ENCODE measurements at places on chromosomes 2 and 18.

DNA sequence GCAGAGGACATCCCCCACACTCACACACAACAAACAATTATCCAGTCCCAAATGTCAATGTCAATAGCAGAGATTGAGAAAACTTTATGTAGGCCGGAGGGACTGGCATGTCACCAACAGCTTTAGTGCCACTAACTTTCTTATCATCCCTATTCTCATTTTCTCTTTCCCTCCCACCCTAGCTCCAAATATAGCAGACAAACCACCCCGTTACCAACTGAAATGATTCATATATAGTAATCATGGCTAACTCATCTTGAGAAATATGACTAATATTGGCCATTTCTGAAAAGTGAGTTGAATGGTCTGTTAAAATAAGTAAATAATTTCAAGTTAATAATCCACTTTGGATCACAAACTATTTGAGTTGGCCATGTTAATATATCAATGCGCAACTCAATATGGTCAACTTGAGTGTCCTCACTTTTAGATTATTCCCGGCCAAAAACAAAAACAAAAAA is 242.1 kb upstream of the RND3 start:
- DNase-seq: no peak

DNA sequence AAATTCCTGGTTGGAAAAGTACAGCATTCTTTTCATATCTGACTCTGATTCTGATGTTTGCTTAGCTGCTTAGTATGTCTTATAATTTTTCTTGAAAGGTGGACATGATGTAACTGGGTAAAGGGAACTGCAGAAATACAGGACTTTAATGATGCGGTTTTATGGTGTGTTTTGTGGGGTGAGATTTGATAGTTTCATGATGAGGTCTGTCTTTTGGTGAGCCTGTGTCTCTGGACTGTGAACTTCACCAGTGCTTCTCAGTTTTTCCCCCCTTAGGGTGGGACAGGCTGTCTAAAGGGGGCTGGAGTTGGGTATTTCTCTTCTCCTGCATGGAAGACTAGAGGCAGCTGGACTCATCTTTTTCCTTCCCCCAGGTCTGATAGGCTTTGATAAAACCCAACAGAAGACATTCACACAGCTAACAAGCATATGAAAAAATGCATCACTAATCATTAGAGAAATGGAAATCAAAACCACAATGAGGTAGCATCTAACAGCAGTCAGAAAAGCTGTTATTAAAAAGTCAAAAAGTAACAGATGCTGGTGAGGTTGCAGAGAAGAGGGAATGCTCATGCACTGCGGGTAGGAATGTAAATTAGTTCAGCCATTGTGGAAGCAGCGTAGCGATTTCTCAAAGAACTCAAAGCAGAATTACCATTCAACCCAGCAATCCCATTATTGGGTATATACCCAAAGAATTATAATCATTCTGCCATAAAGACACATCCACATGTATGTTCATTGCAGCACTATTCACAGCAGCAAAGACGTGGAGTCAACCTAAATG is 77.6 kb downstream of the EPC2 start:
- DNase-seq: no peak

DNA sequence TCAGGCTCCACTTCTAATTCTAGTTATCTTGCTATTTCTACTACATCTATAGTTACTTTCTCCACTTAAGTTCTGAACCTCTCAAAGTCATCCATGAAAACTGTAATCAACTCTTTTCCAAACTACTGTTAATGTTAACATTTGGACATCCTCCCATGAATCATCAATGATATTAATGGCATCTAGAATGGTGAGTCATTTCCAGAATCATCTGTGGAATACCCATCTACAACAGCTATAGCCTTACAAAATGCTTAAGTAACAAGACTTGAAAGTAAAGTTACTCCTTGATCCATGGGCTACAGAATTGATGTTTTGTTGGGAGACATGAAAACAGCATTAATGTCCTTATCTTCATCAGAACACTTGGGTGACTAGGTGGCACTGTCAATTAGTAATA is 35.4 kb downstream of the BARD1 start:
- DNase-seq: no peak

DNA sequence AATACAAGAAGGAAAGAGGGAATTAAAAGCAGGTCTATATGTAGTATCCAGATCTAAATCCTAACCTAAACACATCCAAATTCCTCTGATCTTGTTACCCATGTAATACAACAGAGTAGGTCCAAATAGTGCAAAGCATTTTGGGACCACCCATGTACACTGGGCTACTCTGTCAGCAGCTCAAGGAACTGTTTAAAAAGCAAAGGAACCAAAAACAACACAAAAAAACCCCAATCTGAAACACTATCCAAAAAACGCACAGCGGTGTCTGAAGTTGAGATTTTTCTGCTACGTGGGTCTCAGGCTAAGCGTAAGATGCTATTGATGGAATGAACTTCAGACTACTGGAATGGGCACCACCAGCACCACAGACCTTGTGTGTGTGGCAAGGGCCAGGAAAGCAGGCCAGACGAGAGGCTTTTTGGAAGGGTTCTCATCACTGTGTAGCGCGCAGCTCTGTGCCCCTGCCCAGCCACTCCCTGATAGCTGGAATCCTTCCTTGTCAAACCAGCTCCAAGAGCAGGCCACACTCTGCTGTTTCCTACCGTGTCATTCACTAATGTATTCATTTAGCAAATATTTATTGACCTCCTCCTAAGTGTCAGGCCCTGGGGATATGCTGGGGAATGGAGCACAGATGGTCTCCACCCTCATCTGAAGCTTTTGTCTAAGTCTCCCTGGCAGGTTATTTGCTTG is 101.4 kb downstream of the COLEC12 start:
- DNase-seq: no peak

- DNase-seq: no peak
Observed at GRCh38 chr2:112021290-112021689, 33.8 kb upstream of the TMEM87B start.

DNA sequence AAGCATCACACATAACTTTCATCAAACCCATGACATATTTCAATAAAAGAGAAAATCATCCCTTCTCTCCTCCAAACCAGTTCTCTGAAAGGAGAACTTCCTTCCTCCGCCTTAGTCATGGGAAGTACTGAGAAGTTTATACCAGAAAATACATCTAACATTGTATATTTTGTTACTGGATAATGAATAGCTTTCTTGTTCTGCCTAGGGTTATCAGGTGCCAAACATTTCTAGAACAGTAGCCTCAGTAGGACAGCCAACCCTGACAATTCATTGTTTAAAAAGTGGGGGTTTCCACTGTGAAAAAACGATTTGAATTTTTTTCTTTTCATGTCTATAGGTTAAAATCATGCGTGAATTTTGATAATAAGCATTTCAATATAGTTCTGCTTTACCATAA is 16.0 kb upstream of the DAW1 start:
- DNase-seq: no peak

GRCh38 chr18:47248115-47248603 is 3.3 kb downstream of the SKOR2 start:
- DNase-seq: no peak

DNA sequence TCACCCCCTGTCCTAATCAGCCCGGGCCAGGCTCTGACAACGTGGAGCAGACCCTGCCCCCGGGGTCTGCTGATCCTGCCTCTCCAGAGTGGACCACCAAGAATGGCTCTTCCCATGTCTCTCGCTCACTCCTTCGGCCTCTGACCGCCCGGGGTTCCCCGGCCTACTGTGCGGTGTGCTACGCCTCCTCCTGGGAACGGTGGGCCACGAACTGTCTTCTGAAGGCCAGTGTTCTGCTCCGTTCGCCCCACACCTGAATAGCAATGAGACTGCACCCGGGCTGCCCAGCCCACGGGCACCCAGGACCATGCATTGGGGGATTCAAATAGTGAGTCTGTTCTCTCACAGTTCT is 189.7 kb downstream of the TWIST2 start:
- no peak for DNase-seq

GRCh38 chr18:44541781-44542180 is 138.9 kb upstream of the SETBP1 start:
- DNase-seq: no peak

DNA sequence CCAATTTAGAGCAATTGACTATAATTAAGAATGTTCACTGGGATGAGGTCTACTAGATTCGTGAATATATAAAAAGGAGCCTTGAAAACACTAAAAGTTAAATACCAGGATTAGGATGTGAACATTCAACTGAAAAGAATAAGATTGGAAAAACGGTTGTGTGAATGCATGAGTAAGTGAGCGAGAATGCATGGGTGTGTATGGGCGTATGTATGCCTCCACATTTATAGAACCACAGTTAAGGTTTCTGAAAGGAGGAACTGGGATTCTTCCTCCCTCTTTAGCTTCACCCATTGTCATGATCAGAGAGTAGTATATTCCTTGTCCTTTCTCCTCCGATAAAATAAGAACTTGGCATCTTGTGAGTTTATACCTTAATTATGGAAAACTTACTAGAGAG is 151.1 kb upstream of the UBE2E3 start:
- no peak for DNase-seq

DNA sequence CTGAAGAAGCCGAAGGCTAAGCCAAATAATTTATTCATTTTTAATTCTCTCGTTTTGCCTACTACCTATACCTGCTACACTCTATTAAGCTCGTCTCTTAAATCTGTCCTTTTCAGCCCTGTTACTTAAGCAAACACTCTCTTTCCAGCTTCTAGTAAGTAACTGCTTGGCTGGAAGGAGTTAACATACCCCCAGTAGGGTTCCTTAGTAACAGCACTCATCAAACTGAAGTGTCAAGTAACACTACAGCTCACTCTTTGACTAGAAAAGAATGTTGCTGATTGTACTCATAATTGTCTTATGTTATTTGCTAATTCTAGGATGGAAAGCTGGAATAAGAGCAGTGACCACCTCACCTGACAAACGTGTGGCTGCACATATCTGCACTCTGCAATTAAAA is 120.0 kb upstream of the SCN7A start:
- no peak for DNase-seq

DNA sequence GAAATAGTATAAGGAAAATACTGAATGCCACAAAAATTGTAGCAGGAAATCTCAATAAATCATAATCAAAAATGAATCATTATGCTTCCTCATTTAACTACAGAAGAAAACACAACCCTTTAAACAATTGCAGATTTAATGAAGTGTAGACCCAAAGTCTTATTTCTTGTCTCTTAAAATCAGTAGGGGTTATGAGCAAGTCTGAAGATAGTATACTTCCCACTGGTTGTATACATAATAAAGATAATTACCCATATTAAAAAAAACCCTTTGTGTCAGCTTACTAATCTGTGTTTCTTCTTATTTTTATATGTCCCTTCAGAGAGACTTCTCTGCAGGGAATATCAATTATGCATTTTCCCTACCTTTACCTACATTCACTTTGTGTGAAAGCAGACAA is 504.7 kb downstream of the ERBB4 start:
- no peak for DNase-seq

- no peak for DNase-seq
Observed at GRCh38 chr2:63446658-63447057, 141.6 kb downstream of the WDPCP start.

DNA sequence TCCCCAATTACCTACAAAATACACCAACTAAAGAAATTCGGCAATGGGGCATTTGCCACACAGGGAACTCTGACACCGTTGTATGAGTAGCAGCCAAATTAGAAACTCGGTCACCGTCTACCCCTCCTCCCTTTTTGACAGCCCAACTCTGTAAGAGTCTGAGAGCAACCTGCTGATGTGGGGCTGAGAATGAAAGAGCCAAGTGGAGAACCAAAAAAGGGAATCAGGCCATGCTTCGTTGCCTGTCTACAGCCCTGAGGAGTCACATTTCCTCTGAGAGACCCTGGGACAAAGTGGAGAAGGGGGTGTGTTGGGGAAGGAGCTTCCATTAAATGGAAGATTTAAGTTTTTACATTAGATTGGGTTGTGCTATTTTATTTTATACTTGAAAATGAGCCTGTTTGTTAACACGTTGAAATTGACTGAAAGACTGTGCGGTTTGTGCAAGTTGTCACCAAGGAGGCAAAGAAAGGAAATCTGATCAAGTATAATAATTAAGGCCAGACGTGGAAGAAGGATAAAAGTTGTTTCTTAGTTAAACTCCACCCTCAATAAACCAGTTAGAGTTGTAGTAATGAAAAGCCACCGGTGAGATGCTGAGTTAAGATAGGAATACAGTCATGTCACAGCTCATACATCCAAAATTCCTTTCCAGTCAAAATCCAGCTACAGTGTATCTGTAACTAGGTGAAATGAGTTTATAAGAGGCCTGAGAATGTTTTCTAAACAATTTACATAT is 131.7 kb upstream of the CREB1 start:
- DNase-seq: no peak

DNA sequence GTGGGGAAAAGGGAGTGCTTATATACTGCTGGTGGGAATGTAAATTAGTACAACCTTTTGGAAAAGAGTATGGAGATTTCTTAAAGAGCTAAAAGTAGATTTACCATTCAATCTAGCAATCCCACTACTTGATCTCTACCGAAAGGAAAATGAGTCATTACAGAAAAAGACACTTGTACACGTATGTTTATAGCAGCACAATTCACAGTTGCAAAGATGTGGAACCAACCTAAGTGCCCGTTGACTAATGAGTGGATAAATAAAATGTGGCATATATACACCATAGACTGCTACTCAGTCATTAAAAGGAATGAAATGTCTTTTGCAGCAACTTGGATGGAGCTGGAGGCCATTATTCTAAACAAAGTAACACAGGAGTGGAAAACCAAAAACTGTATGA is 29.5 kb downstream of the FLACC1 start:
- no peak for DNase-seq

DNA sequence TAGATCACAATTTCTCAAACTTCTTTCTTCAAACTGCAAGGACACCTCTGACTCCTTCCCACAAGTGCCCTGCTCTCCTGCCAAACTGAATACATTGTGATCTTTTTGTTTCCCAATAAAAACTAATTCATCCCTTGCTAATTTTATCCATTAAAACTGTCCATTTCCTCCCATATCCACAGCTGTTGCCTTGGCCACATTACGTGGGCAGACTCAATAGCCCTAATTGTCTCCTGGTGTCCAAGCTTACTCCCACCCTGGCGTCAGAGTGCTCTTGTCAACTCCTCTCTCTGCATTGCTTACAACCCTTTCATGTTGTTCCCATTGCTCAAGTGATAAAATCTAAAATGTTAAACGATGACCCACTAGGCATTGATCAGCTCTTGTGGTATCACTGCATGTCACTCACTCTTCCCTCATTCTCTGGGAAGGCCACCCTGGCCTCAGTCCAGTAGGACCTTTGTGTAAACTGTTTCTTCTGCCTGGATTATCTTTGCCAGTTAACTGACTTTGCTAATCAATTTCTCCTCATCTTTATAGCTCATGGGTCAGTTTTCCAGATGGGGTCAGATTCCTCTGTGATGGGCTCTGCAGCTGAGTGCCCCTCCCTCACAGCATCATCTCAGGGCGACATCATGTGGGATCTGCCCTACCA is 525.0 kb downstream of the SLC4A3 start:
- no peak for DNase-seq

Data from stimulated activated CD8-positive, alpha-beta memory T cell treated with anti-CD3 and anti-CD28 coated beads, Interleukin-15, amount 100 ng/mL, for 4 hours (primary cell).